NCI-H2171 treated with DMSO at 0.1 percent for 48 hours (cell line): ENCODE measurements at places on chromosomes 11 and 22.

GRCh38 chr11:64746486-64746885 lies 2.5 kb upstream of the RASGRP2 start:
- no peak for DNase-seq

DNA sequence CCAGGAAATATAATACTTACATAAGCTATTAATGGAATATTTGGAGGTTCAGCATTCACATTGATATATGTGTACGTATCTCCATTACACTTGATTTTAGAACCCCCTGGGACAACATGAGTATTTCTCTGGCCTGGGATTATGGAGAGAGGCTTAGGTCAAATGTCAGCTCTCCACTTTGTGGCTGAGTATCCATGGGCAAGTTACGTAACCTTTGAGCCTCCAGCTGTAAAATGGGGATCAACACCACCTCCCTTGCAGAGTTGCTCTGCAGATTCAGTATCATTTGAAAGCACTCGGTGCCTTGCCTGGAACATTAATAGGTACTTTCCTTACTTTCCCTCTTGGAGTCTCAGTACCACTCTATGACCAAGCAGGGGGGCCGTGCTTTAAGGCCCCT lies 33.2 kb downstream of the C22orf31 start:
- DNase-seq = no peak

DNA sequence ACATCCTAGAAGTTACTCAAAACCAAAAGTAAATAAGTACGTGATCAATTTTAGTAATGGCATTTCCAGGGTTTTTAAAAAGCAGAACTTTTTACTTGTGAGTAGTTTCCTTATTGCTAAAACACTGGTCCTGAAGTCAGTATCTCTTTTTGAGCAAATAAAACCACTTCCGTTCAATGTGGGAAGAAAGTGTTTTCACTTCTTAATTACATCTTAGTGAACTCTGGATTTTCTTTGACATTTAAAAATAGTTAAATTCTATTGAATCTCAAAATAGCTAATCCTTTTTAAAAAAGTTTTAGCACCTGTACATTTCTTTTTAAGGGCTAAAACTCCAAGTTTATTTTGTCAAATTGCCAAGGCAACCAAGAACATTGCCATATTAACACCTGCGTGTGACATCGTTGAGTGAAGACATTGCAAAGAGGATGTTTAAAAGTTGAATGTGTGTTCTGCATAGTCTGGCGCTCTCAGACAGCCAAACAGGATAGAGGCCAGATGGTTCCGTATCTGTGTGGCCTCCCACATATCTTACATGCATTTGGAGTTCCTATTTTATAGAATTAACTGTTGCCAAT lies 17.2 kb upstream of the OR5B21 start:
- DNase-seq = no peak

- no peak for DNase-seq
Measured at GRCh38 chr11:2807025-2807681, 78.4 kb downstream of the CDKN1C start.

GRCh38 chr11:78940500-78941225 lies 366.0 kb upstream of the NARS2 start:
- DNase-seq = peak; percentile 100

- no peak for DNase-seq
Measured at GRCh38 chr11:19777039-19777376, 64.4 kb downstream of the NAV2 start.

- DNase-seq = peak; percentile 80
Measured at GRCh38 chr11:100719809-100720221, 32.7 kb downstream of the ARHGAP42 start.
